ENCODE measurements at places on chromosomes 1 and 21.

DNA sequence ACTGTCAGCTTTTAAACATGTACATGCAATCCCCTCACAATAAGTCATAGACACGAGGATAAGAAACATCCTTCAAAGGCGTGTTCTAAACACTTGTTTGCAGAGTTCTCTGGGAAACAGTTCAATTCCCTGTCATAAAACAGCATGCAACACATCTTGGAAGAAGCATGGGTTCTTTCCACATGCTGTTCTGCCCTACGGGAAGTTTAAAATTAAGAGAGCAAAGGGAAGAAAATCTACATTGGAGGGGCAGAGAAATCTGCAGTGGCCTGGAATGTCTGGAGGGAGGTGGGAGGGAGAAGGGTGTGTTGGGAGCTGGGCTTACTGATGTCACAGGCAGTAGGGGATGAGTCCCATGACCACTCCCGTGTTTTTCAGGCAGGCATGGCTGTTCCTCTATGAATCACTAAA, 98.3 kb upstream of the SLC2A1 start:
- DNase-seq, result no peak

DNA sequence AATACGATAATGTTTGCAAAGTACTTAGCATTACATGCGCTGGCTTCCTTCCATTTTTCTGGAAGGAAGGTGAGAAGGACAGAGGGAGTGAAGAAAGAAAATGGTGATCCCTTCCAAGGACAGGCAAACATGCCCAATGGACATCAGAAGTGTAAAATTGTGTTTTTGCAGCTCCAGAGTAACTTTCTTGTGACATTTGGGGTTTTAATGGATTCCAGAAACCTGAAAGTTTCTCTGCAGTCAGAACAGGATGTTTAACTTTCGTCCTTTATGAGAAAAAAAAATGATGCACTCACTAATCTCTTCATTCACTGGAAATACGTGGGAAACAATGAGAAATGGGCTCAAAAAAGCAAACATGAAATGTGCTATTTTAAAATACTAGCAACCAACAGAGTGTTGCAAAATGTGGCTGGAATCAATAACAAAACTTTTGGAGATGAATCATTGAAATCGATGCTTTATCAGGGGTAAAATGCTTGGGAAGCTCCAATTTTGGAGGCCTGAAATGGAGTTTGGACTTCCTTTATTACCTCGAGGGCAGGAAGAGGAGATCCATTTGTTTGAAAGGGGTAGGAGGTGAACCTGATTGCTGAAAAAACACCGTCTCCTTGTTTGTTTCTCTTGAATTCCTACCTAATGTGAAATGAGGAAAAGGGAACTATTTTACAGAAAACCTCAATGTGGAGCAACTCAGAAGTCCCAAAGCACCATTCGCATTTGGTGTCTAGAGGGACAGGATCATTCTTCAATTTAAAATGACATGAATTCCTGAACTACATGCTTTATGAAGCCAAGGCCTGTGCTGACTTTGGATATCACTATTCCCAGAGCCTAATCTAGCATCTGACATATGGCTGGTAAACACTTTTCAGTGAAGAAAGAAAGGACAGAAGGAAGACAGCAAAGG, 129.5 kb downstream of the TRABD2B start:
- no peak for DNase-seq

DNA sequence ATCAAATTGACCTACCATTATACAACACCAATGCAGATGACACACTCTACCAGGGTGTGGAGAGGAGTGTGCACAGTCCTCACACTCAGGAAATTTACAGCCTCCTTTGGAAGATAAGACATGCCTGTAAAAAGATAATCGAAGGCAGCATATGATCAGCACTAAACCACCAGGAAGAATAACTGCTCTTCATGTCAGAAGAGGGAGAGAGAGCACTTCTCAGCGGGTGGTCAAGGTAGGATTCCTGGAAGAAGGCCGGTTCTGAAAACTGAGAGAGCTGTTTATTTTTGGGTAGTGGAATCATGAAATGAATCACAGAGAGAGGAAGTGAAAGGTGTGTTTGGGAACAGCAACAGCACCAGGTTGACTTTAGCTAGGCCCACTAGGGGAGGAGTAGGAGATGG, 14.0 kb upstream of the ZNF697 start:
- no peak for DNase-seq

DNA sequence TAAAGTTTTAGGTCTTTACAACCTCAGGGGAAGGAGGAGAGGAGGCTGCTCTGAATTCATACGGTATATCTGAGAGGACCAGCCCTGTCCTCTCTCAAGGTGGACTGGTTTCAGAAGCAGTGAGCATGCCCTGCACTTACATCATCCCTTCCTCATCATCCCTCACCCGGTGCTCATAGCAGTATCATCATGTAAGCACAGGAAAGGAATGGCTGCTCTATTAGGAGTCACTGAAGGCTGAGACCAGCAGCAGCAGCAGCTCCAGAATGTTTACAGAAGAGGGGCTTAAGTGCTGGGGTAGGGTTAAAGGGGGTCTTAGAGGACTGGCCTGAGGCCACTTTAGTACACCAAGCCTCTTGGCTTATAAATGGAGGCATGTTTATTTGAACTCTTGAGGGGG, 185.9 kb downstream of the AK5 start:
- DNase-seq, result no peak

DNA sequence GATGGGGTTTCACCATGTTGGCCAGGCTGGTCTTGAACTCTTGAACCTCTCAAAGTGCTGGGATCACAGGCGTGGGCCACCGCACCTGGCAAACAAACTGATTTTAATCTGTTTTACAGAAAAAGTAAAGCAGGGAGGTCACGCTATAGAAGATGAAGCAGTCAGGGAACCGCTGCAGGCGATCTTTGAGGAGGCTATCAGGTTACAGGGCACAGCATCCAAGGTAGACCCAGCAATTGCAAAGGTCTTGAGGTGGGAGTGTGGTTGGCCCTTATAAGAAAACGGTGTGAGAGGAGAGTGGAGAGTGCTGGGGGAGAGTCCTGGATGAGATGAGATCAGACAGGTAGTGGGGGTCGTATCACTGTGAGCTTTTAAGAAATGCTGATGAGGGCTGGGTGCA, 2.6 kb upstream of the TMCO4 start:
- DNase-seq, result no peak

DNA sequence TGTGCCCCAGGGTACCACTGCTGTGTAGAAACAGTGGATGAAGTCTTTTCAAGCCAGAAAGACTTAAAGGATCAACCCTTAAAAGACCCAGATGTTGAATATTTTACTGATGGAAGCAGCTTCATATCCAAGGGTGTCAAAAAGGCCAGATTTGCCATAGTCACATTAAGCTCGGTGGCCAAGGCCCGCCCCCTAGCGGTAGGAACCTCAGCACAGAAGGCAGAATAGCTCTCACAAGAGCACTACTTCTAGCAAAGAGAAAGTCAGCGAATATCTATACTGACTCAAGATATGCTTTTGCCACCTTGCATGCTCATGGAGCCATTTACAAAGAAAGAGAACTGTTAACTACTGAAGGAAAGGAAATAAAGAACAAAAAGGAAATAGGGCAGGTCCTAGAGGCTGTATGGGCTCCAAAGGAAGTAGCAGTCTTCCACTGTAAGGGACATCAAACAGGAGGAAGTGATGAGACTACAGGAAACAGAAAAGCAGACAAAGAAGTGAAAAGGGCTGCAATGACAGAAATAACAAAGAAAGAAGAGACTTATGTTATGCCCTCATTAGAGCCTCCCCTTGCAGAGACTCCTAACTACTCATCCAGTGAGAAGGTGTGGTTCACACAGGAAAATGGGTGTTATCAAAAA, 90.5 kb downstream of the LIPI start:
- no peak for DNase-seq

DNA sequence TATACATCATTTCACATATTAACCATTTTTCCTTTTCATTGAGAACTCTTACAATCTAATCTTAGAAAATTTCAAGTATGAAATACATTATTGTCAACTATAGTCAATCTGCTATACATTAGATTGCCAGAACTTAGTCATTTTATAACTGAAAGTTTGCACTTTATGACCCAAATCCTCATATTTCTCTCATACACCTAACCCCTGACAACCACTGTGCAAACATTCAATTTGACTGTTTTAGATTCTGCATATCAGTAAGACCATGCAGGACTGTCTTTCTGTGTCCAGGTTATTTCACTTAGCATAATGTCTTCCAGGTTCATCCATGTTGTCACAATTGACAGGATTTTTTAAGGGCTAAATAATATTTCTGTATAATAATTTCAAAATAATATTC, 1299.0 kb upstream of the B3GALT2 start:
- no peak for DNase-seq

- DNase-seq, result no peak
Measured at GRCh38 chr21:25953659-25954058, 216.9 kb downstream of the APP start.

- no peak for DNase-seq
Measured at GRCh38 chr1:11581445-11581991, 72.7 kb downstream of the FBXO2 start.

GRCh38 chr1:52867087-52867863, 24.7 kb downstream of the ZYG11A start:
- no peak for DNase-seq

- no peak for DNase-seq
Measured at GRCh38 chr21:39429445-39429844, 16.1 kb downstream of the LCA5L start.

- DNase-seq, result no peak
Measured at GRCh38 chr1:36768486-36769178, 265.7 kb downstream of the GRIK3 start.

GRCh38 chr1:158126425-158126824, 54.3 kb upstream of the CD1D start:
- DNase-seq, result no peak

DNA sequence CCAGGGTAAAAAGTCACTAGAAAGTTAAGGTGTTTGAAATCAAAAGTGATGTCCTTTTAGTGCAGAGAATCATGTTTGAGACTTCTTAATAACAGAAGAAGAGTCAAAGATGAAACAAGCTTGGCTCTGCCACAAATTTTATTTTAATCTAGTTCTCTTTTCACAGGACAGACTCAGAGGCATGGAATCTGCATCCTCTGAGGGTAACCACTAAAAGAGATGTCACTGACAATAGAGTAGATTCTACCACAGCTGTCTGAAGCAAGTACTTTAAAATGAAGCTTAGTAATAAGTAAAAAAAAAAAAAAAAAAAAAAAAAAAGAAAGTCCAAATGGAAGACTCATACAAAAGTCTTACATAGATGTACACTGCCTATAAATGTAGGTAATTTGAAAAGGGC, 519.7 kb upstream of the PRMT6 start:
- no peak for DNase-seq

- no peak for DNase-seq
Measured at GRCh38 chr1:175804561-175804960, 61.2 kb upstream of the TNR start.

DNA sequence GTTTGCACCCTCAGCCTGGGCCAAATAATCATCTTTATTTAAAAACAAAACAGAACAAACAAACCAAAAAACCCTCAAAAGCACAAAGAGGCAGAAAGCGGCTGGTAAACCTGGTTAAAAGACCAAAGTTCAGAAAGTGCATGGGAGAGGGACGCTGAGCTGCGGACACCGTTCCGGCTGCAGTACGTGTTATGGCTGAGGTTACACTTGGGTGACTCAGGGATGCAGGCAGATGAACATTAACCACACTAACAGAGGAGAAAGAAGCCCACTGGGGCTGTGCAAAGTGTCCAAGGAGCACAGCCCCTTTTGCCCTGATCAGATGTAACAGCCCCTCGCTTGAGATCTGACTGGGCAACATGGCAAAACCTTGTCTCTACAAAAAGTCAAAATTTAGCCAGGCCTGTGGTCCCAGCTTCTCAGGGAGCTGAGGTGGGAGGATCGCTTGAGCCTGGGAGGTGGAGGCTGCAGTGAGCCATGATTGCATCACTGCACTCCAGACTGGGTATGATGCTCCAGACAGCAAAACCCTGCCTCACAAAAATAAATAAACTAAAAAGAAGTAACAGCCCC, 28.3 kb downstream of the GPR157 start:
- no peak for DNase-seq

GRCh38 chr1:174769961-174770549, 229.7 kb upstream of the CACYBP start:
- DNase-seq, result peak; percentile 47

DNA sequence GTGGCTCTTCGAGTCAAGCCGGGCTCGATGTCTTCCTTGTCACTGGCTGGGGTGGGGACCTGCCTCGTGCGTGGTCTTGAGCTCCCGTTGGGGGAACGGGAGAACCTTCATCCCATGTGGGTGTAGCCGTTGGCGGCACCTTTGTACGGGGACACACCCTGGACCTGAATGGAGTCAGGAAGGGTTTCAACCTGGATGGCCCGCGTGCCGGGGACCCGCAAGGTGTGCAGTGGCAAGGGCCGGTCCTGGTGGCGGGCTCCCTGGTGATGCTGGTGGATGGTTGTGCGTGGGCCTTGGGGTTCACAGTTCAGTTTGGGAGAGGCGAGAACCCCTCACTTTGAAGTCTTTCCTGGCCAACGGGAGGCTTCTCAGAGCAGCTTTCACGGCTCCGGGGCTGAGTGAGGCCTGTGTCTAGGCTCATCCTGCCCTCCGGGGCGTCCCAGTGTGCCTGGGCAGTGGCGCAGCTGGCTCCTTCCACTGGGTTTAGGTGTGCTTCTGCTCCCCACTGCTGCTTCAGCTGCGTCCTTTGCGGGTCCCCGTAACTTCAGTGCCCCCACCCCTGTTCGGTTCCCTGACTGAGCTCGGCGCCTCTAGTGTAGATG, 11.4 kb downstream of the SKI start:
- no peak for DNase-seq

- no peak for DNase-seq
Measured at GRCh38 chr1:79796434-79796833, 789.9 kb upstream of the ADGRL4 start.

DNA sequence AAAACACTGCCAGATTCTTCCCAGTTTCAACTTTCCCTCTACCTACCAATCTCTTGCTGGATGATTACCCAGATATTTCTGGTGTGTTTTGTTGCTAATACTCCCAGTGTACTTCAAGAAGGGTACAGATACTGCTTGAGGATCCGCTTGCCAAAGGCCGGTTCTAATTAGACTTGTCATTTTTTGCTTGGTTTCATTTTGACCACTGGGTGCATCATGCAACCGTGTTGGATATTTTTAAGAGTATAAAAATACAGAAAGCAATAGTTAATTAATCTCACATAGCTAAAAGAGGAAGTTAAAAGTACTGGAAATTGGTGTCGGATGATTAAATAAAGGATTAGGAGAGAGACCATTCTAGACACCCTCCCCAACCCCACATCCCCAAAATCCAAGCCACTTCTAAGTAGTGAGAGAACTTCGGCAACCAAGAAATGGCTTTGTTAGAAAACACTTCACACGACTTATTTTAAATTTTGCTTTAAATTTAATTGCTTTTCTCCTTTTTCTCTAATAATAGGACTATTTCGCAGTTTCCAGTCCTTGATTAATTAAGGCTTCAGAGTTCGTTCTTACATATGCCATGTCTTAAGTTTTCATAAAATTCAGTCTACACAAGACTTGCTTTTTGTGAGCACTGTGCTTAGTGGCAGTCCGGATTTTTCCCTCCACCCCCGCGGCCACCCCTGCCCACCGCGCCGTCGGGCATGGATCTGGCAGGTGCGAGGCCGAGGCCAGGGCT, 2.5 kb upstream of the CDKN2C start:
- DNase-seq, result no peak

All from H4 (cell line).